Type B pancreatic cell (in vitro differentiated cells): ENCODE measurements at places on chromosomes 13 and 19. TPM values are rescaled to one million over a fixed set of nuclear protein-coding genes. Genes with fewer than 3 reads are reported as not detected.

GNG14 gene
- total RNA-seq = 0.85 TPM in 1 of 2 replicates, not detected in the other

N4BP2L1 gene
- total RNA-seq = 4.9 and 7.4 TPM in 2 replicates

- DNase-seq = no peak
- peak overlapping the region; percentile 45 for H3K4me3 ChIP-seq
- H3K4me1 ChIP-seq = peaks cover 14% of the 10 kb centered on the region
- peaks cover 28% of the 10 kb centered on the region for H3K36me3 ChIP-seq
These were observed 15.3 kb upstream of the ADPRHL1 start for GRCh38 chr13:113468472-113469201.

DNA sequence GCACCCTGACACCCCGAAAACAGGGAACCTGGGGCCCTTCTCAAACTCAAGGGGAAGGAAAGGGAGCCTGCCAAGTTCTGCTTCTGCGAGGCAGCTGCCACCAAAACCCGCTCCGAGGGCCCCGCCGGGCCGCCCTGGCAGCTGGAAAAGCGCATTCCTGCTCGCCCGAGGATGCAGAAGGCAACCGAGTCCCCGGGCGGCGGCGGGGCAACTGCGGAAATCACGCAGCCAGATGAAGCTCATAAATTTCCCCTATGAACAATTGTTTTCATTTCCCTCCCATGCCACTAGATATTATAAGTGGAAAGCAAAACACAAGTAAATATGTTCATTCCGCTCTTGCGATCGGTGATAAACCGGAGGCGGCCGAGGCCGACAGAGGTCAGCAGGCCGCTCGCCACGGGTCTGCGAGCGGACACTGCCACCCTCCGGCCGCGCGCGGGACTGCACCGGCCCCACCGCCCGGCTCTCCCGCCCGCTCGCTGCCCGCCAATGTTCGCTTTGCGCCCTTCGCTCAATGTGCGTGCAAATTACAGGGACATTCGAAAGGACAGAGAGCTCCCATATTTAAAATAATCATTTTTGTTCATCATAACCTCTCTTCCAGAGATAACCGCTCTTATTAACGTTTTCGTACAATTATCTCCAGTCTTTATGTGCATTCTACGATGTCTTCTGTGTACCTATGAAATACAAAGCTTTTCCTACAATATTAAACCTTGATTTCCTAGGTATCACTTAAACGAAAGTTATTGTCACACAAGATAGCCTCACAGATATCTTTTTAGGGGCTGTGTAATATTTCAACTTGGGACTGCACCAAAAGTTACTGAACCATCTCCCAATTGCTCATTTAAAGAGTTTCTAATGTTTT, 120.8 kb upstream of the ZNF507 start:
- peak overlapping the region; percentile 80 for H3K4me3 ChIP-seq
- H3K27ac ChIP-seq = no peak overlapping the region

- H3K27me3 ChIP-seq = no peaks in the 10 kb centered on the region
- no peak overlapping the region for H3K27ac ChIP-seq
- no peak for DNase-seq
These were observed 60.5 kb downstream of the GADD45B start for GRCh38 chr19:2536461-2536860.

RNF225 gene
- total RNA-seq = 1.0 and 4.0 TPM in 2 replicates

GRCh38 chr19:29491491-29491890, 34.3 kb upstream of the VSTM2B start:
- no peaks in the 10 kb centered on the region for H3K36me3 ChIP-seq
- peaks cover 13% of the 10 kb centered on the region for H3K4me1 ChIP-seq
- H3K27ac ChIP-seq = no peak overlapping the region

DNA sequence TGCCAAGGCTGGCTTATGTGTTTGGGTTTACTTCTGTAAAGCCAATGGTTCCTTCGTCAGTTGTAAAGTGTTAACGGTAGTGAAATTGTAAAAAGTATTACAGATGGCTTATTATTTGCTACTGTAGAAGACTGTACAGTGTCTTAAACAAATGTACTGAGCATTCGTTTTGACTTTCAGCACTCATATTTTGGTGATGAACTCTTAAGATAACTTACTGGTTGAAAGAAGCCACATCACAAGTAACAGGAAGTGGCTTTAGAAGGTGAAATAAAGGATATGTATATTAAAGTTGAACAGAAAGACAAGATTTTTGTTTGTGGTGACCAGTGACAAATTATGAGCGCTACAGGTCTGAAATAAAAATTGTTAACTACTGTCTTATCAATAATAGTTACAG, 64.2 kb downstream of the URI1 start:
- H3K36me3 ChIP-seq = peaks cover 26% of the 10 kb centered on the region
- H3K4me3 ChIP-seq = no peak overlapping the region

- no peak for DNase-seq
- no peak overlapping the region for H3K4me3 ChIP-seq
- peaks cover 56% of the 10 kb centered on the region for H3K27me3 ChIP-seq
- H3K27ac ChIP-seq = no peak overlapping the region
These were observed 8.0 kb downstream of the RGCC start for GRCh38 chr13:41465241-41465847.

SPINT2 gene
- 243 and 526 TPM in 2 replicates for total RNA-seq

DNA sequence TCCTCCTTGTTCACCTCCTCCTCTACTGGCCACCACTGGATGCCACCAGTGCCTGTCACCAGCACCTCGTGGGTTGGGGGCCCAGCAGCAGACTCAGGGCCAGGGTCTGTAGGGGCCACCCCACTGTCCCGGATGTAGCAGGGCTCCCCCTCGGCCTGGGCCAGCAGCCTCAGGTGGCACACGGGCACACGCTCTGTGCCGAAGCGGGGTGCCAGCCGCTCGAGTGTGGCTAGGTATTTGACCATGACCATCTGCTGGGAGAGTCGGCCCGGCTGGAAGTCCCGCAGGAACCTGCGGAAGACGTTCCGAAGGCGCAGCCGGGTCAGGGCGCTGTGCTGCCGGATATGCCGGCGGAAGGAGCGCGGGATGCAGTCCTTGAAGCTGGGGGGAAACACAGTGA, 14.9 kb downstream of the TYK2 start:
- no peaks in the 10 kb centered on the region for H3K27me3 ChIP-seq
- H3K4me1 ChIP-seq = no peaks in the 10 kb centered on the region
- peaks cover 19% of the 10 kb centered on the region for H3K36me3 ChIP-seq
- H3K4me3 ChIP-seq = no peak overlapping the region
- no peak for DNase-seq

GRCh38 chr19:13784731-13785452, 10.4 kb upstream of the ZSWIM4 start:
- H3K36me3 ChIP-seq = no peaks in the 10 kb centered on the region
- DNase-seq = peak; percentile 76
- H3K4me1 ChIP-seq = peaks cover 15% of the 10 kb centered on the region
- H3K27ac ChIP-seq = peak overlapping the region; percentile 76

- no peak for DNase-seq
- H3K27me3 ChIP-seq = peaks cover 2% of the 10 kb centered on the region
- no peak overlapping the region for H3K4me3 ChIP-seq
- H3K4me1 ChIP-seq = no peaks in the 10 kb centered on the region
These were observed 512.0 kb upstream of the PCDH20 start for GRCh38 chr13:61927648-61928047.

GRCh38 chr13:27338816-27339215, 68.2 kb downstream of the RASL11A start:
- no peak overlapping the region for H3K4me3 ChIP-seq
- no peak for DNase-seq
- peaks cover 4% of the 10 kb centered on the region for H3K36me3 ChIP-seq
- H3K4me1 ChIP-seq = no peaks in the 10 kb centered on the region

DNA sequence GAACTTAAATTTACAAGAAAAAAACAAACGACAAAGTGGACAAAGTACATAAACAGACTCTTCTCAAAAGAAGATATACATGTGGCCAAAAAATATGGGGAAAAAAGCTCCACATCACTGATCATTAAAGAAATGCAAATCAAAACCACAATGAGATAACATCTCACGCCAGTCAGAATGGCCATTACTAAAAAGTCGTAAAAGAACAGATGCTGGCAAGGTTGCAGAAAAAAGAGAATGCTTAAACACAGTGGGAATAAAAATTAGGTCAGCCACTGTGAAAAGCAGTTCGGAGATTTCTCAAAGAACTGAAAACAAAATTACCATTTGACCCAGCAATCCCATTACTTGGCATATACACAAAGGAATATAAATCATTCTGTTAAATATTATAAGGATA, 132.7 kb downstream of the UGGT2 start:
- no peak overlapping the region for H3K4me3 ChIP-seq
- H3K36me3 ChIP-seq = peaks cover 24% of the 10 kb centered on the region
- no peaks in the 10 kb centered on the region for H3K27me3 ChIP-seq
- no peaks in the 10 kb centered on the region for H3K4me1 ChIP-seq

GRCh38 chr19:20237773-20238623, 71.0 kb downstream of the ZNF486 start:
- H3K27me3 ChIP-seq = no peaks in the 10 kb centered on the region
- H3K4me1 ChIP-seq = peaks cover 4% of the 10 kb centered on the region
- H3K36me3 ChIP-seq = peaks cover 10% of the 10 kb centered on the region

DNA sequence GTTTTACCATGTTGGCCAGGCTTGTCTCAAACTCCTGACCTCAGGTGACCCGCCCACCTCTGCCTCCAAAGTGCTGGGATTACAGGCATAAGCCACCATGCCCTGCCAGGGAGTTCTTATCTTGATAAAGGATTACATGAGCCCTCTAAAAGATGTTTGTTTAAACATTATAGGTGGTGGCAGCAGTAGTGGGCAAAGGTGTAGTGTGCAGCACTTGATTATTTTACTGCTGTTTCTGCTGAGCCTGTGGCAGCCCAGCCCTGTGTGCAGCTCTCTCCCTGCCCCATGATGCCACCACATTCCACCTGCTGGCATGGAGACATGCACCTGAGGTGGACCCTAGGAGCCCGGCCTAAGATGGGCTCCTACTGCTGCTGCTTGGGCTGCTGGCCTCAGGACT, 54.0 kb downstream of the ZNF429 start:
- no peak overlapping the region for H3K4me3 ChIP-seq
- DNase-seq = no peak
- no peaks in the 10 kb centered on the region for H3K36me3 ChIP-seq
- H3K4me1 ChIP-seq = no peaks in the 10 kb centered on the region
- no peaks in the 10 kb centered on the region for H3K27me3 ChIP-seq
- no peak overlapping the region for H3K27ac ChIP-seq

DNA sequence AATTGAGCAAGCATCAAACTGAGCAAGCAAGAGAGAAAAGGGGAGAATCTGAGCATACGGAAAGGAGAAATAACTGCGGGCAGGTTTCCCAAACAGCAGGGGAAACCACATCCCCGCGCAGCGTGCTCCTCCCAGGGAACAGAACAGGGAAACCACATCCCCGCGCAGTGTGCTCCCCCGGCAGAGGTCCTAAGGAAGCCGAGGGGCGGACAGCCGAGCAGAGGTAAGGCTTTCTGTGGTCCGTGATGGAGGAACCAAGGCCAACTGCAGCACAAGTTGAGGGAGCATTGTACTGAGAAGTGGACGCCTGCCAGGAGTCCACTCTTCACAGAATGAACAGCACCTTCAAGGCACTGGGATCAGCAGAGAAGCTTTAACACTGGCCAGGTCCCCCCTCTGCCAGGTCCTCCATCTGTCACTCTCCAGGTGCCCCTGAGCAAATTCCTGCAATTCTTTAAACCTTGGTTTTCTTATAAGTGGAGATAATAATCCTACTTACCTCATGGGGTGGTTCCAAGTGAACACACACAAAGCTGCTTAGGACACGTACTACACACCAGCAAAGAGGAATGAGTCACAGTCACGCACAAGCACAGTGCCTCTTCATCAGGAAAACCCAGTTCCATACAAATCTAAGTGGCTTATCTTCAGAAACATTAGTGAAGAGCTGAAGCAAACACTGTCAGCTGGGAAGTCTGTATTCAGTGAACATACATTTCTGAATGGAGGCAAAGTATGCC, 23.0 kb upstream of the LAMP1 start:
- no peaks in the 10 kb centered on the region for H3K27me3 ChIP-seq
- peaks cover 16% of the 10 kb centered on the region for H3K4me1 ChIP-seq
- peaks cover 4% of the 10 kb centered on the region for H3K36me3 ChIP-seq
- H3K4me3 ChIP-seq = peak overlapping the region; percentile 17

- no peaks in the 10 kb centered on the region for H3K4me1 ChIP-seq
- no peak for DNase-seq
- no peak overlapping the region for H3K4me3 ChIP-seq
- peaks cover 9% of the 10 kb centered on the region for H3K36me3 ChIP-seq
These were observed 24.6 kb downstream of the CDADC1 start for GRCh38 chr13:49272296-49272695.

- peaks cover 22% of the 10 kb centered on the region for H3K4me1 ChIP-seq
- DNase-seq = no peak
- no peak overlapping the region for H3K4me3 ChIP-seq
- no peak overlapping the region for H3K27ac ChIP-seq
- H3K27me3 ChIP-seq = no peaks in the 10 kb centered on the region
These were observed 243.6 kb upstream of the CSNK1A1L start for GRCh38 chr13:37348916-37349643.

GRCh38 chr19:9673912-9674662, 813 bp downstream of the ZNF562 start:
- peak overlapping the region; percentile 96 for H3K4me3 ChIP-seq
- peaks cover 38% of the 10 kb centered on the region for H3K36me3 ChIP-seq
- DNase-seq = no peak
- H3K4me1 ChIP-seq = no peaks in the 10 kb centered on the region
- peak overlapping the region; percentile 99 for H3K27ac ChIP-seq
- no peaks in the 10 kb centered on the region for H3K27me3 ChIP-seq

IL27RA gene
- 0.95 and 2.8 TPM in 2 replicates for total RNA-seq

- H3K4me3 ChIP-seq = no peak overlapping the region
- H3K36me3 ChIP-seq = no peaks in the 10 kb centered on the region
- H3K4me1 ChIP-seq = peaks cover 34% of the 10 kb centered on the region
- DNase-seq = no peak
- H3K27me3 ChIP-seq = no peaks in the 10 kb centered on the region
These were observed 237.0 kb downstream of the LACC1 start for GRCh38 chr13:44116562-44117332.

GRCh38 chr13:50419896-50420295, 404.7 kb downstream of the KCNRG start:
- no peak overlapping the region for H3K4me3 ChIP-seq
- DNase-seq = no peak
- H3K27ac ChIP-seq = no peak overlapping the region

DNA sequence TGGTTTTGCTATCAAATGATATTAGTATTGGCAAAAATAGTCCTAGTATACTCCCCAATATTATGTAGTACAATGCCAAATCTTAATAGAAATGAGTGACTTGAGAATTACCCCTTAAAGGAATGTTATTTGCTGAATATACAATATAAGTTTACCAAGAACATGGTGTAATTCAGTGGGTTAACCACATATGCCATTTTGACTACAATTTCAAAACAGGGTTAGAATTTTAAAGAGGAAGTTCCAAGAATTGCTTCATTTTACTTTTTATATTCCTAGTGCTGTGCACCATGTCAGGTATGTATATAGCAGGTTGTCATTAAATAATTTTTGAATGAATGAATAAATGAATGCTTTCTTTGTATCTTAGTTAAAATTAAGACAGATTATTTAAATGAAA, 66.3 kb downstream of the LMO7 start:
- no peak overlapping the region for H3K4me3 ChIP-seq
- no peaks in the 10 kb centered on the region for H3K36me3 ChIP-seq
- no peak overlapping the region for H3K27ac ChIP-seq
- DNase-seq = no peak
